IPS DF 6.9 (cell line): ENCODE measurements at places on chromosomes 5 and 9.

- DNase-seq = no peak
Observed at GRCh38 chr9:129270205-129270604, 92.1 kb upstream of the IER5L start.

- no peak for DNase-seq
Observed at GRCh38 chr5:4384649-4385048, 755.5 kb upstream of the ADAMTS16 start.

DNA sequence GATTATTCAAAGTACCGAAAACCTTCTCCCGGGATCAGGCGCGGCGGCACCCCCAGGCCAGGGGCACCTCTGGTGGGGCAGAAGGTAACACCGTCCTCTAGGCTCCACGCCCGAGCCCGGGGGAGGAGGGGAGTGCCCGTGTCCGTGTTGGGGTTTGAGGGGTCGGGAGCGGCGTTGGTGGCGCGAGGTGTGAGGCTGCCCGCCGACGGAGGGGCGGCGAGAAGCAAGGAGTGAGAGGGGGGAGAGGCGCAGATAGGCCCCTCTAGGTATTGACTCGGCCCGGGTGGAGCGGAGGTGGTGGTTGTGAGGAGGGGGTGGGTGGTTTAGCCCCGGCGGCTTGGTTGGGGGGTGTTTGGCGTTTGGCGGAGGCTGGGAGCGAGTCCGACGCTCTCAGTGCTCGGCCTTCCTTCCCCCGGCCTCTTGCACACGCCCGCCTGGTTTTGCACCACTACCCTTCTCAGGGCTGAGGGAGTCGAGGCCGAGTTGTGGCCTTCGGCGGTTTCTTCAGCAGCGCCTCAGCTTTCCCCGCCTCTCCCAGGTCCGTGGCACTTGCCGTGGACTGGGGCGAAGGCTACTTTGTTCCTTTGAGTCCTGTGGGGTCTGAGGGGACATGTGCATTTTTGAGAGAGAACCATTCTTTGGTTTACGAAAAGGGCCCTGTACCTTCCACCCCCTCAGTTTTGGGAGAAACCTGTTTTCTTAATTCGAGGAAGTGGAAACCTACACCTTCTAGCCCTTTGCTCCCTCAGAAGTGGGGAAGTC is 450 bp downstream of the GPBP1 start:
- no peak for DNase-seq

DNA sequence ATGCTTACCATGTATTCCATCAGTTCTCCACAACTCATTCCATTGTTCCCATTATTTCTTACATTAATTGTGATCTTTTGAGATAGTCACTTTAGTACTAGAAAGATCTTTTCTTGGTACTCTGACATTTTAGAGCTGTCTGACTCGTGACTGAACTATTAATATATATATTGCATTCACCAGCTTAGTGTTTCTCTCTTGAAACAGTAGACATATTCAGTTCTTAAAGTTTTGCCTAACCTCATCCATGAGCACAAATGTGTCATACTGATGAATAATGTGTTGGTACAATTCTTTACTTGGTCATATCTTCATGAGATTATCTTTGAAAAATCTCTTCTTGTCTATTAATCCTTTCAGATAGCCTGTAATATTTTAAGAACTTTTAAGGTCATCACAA is 74.3 kb downstream of the NLN start:
- no peak for DNase-seq

DNA sequence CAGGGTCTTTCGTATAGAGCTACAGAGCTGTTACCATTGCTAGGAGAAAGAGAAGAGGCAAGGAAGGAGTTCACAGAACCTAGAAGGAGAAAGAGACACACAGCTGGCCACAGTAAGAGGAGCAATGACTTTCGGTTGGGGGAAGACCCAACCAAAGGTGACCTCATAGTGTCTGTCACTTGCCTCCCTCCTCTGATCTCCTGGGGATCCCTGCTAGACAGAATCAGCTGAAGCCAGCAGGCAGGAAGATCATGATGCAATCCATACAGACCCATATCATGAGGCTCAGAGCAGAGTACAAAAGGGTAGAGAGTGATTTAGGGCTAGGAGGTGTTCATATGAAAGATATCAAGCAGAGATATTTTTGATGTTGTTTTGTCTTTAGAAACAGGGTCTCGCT is 26.0 kb upstream of the EPB41L4B start:
- no peak for DNase-seq

GRCh38 chr9:2260417-2261306 is 245.5 kb downstream of the SMARCA2 start:
- DNase-seq = no peak

DNA sequence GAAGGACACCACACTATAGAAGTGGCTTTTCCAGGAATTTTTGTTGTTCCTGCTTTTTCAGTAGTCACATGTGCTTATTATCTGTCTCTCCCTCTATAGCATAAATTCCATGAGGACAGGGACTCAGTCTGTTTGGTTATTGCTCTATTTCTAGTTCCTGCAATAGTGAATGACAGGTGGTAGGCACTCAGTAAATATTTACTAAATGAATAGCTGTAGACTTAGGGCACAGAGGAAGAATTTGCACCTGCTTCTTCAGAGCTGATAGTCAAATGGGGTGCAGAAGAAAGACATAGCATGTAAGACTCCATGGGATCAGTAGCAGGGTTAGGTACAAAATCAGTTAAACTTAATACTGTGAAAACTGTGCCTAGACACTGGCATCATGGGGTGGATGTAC is 580.2 kb downstream of the CCDC171 start:
- no peak for DNase-seq

DNA sequence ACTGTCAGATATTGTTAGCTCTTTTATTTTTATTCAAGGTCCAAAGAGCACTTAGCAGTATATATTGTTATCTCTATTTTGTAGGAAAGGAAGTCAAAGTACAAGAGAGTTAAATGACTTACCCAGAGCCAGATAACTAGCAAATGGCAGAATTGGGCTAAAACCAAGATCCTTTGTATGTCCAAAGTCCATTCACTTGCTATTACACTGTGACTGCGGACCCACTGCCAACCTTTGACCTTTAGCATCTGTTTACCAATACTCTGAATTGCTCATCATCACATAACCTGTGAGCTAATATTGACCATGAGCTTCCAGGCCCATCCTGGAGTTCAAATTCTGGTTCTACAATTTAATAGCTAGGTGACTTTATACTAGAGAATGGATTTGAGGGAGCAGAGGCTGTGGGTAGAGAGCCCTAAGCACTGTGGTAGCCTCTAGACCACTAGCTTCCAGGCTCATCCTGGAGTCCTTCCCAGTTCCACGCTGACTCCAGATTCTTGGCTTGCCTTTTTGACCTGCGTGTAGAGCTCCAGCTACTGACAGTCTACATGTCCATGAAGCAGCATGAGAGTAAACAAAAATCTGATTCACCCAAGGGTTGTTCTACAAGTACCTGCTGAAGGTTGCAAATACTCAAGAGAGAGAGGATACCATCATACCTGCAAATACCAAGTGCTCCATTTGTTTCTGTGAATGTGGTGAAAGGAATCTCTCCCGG is 424.0 kb downstream of the SH3GL2 start:
- no peak for DNase-seq

- no peak for DNase-seq
Observed at GRCh38 chr5:84249918-84250630, 134.6 kb downstream of the EDIL3 start.

DNA sequence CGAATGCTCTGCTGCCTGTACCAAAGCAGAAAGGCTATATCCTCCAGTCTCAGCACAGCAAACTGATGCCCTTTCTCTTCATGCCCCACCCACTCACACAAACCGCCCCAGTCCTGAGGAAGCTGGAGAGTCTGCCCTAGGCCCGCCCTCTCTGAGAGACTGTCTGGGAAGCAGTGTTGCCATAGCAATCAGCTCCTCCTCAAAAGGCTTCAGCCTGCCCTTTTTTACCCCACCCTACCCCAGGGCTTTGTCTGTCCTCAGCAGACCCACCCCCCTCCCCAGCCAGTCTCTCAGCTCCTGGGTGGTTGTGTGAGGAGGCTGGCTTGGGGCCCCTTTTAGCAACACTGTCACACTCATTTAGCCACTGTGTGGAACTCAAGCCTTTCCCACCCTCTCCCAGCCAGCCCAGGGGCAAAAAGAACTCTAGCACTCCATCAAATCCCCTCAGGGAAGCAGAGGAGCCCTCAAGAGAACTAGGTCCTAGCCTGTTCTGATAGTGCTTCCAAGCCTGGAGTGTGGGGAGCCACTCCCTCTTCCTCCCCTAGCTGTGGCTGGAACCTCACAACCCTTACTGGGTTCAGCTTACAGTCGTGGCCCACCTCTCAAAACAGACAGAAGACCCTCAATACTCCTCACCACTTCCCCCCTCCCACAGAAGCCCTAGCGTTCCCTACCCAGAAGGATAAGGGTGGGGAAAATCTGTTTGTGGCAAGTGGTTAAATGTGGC is 1.4 kb downstream of the ATOSB start:
- DNase-seq = no peak

DNA sequence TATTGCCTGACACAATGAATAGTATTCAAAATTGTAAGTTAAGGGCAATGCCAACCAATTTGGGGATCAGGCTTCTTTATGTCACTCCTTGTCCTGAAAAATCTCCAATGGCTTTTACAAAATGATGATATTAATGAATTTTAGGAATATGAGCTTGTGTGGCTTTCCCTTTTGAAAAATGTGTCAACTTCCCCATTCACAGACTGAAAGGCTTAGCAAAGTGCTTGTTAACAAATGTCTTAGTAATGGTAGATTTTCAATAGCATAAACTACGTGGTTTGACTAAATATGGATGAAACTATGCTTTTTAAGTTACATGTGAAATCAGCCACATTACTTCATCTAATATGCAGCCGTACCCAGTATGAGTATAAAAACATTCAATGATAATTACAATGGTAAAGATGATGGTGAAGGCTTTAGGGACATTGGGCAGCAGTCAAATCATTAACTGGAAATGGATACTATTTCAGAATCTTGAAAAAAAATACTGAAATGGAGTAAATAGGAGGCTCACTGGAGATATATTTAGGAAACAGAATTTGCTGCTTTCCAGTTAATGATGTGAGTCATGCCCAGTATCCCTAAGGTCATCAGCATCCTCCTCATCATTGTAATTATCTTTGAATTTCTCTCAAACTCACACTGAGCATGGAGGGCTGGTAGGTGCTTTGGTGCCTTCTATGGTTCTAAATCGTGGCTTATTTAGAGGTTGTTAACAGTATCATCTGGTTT is 113.3 kb upstream of the ZNF608 start:
- no peak for DNase-seq

GRCh38 chr5:28066856-28067255 is 1028.5 kb upstream of the CDH9 start:
- DNase-seq = no peak

DNA sequence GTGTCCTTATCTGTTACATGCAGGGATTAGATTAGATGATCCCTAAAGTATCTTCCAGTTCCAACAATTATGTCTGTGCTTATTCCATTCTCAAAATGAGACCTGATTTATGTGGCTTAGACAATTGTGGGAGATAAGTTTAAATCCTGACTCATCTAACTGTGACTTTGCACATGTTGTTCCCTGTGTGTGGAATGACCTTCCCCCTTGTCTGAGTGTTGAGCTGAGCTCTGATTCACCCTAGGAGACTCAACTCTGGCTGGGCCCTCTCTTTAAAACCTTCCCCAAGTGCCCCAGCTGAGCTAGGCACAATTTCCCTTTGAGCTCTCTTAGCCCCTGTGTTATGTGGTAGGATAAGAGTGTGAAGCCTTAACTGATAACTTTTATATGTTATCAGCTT is 118.9 kb upstream of the ELL2 start:
- no peak for DNase-seq

DNA sequence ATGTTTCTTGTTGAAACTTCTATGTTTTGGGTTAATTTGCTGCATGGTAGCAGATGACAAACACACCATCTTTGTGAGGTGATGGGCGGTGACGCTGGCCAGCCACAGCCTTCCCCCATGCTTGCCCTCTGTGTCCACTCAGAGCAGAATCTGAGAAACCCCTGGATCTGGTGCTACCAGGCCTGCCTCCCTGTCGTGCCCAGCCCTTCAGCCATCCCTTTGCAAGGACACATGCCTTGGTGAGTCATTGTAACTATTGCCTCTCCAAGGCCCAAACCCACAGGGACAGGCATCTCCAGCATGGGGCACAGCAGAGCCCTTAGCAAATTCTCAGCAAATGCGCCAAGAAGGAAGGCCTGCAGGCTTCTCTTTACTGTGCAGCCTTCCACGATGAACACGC is 48.1 kb upstream of the FCN1 start:
- DNase-seq = no peak

DNA sequence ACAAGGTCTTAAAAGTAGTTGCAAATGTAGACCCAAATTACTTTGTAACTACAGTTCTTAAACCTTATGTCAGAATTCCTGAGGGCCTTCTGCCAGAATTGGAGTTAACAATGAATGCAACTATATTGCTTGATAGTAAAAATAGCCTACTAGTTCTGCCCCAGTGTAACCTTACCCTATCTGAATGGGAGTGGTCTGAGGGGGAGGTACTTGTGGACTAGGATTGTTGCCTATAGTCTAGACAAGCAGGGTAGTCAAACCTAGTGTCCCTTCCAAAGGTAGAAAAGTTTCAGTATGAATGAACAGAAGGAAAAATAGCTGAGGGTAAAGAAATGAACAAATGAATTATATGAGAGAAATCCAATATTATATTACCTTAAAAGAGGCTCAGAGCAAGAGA is 242.2 kb downstream of the PJA2 start:
- DNase-seq = no peak

GRCh38 chr9:112530751-112531205 is 44.2 kb downstream of the KIAA1958 start:
- no peak for DNase-seq

GRCh38 chr5:132746954-132747615 is at the start of gene CCNI2:
CCNI2 (plus strand) TSS chr5:132747426; CDS start chr5:132747496, 70 bp downstream.
- peak; percentile 81 for DNase-seq

DNA sequence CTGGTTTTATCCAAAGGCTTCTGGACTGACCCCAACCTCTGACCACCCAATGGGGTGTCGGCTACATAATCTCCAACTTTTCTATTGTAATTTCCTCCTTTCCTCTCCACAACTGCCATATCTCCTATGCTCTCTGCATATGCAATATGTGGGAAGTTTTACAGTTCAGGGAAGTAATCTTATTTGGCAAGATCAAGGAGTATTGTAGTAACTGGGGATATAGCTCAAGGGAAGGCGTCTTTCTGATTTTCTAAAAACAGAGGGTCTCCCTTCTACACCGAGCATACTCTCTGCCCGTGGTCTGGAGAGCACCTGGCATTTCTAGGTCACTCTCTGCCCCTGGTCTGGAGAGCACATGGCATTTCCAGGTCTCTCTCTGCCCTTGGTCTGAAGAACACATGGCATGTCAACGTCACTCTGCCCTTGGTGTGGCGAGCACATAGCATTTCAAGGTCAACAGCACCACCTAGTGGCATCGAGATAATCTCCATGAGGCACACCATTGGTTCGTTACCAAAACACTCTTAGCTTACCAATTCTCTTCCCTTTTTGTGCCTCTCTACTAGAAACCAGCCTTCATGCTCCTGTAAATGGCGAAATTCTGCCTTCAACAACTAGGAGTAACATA is 616.4 kb upstream of the NUDT12 start:
- DNase-seq = peak; percentile 75

GRCh38 chr9:114235033-114235661 is 79.8 kb downstream of the COL27A1 start:
- no peak for DNase-seq

GRCh38 chr9:131253891-131254491 is 22.3 kb downstream of the FAM78A start:
- no peak for DNase-seq
